ENCODE measurements at places on chromosomes 7 and 10.

GRCh38 chr10:5827841-5828240, 14.6 kb upstream of the GDI2 start:
- DNase-seq = no peak

GRCh38 chr10:123882681-123883445, 8.7 kb downstream of the CPXM2 start:
- no peak for DNase-seq

DNA sequence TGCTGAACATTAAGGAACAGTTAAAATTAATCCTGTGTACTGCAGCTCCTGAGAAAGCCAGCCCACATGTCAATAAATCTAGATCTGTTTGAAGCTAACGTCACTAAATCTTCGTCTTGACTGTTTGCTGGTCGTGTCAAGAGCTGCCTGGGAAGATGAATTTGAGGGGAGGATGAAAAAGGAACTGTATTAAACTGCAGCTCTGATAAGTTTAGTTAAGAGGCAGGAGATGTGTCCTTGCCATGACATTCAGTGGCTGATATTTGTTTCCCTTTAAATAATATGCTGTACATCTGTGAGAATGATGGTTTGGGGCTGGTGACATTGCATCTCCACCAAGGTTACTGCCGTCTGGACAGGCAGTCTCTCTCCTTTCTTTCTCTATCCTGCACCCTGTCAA, 435.3 kb downstream of the LRMDA start:
- DNase-seq = no peak

- DNase-seq = no peak
These were observed 352.7 kb downstream of the PHTF2 start for GRCh38 chr7:78151229-78151628.

GRCh38 chr10:44476409-44477045, 91.6 kb upstream of the CXCL12 start:
- no peak for DNase-seq

GRCh38 chr10:60703266-60704041, 74.8 kb upstream of the CDK1 start:
- DNase-seq = no peak

DNA sequence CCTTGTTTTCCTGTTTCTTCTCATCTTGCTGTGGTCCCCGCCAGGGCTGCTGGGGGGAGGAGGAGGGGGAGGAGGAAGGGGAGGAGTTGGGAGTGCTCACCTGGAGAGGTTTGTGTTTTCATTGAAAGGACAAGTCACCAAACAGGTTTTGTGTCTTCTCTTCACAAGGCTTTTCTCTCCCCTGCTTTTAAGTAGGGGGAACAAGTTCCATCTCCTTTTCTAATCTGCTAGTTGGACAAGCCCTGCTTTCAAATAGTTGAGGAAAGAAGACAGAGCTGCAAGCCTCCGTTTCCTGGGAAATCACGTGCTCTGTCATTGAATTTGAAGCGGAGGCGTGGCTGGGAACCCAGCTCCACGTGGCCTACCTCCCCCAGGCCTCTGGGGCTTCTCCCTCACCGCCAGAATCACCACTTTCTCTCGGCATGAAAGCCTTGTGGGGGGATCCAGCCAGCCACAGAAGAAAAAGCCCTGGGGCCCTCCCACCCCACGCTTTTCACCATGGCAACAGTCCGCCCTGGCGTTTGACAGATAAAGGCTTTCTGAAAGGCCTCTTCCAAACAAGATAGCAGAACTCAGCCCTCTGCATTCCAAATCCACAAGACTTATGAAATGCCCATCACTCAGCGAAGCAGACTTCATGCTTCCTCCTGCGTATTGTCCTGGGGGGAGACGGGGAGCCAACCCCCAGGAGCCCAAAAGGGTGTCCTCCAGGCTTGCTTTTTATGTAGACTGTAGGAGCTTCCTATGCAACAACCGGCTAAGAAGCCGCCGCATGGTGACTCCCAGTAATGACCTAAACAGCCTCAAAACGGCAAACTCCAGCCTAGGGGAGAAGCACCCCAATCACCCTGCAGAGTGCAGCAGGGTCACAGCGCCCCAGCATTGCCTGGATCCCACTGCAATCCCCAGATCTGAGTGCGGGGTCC, 51.7 kb downstream of the PROSER2 start:
- no peak for DNase-seq

DNA sequence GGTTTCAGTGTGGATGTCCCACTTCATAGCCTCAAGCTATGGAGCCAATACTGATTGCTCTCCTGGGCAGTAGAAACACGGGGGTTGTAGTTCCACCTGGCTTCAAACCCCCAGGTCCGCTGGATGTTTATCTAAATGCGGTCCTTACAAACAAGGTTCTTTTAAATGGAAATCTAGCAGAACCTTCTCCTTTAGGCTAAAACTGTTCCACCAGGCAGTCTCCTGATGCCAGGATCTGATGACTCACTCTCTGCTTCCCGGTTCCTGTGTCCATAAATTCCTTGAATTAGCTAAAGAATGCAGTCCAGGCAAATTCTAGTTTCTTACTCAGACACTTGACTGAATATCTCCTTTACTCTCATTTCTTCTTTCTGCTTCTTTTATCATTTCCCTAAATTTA, 108.4 kb upstream of the FAM3C start:
- DNase-seq = no peak

DNA sequence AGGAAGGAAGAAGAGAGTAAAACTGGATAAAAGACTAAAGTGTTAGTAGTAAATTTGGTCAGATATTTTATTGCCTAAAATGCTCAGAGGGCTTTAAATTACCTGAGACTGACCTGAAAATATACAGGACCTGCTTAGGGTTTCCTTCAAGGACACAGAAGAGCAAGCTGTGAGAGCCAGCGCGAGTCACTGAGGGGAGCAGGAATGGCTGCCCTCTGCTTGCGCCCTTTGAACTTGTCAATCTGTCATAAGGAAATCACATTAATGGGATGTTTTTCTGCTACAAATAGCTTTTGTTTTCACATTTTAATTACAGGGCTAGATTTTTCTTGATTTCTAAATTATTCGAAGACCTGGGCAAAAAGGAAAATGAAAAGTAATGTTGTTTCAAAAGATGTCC, 26.9 kb downstream of the DNAJB9 start:
- DNase-seq = no peak

GRCh38 chr10:112873541-112873940, 76.5 kb upstream of the TCF7L2 start:
- no peak for DNase-seq

DNA sequence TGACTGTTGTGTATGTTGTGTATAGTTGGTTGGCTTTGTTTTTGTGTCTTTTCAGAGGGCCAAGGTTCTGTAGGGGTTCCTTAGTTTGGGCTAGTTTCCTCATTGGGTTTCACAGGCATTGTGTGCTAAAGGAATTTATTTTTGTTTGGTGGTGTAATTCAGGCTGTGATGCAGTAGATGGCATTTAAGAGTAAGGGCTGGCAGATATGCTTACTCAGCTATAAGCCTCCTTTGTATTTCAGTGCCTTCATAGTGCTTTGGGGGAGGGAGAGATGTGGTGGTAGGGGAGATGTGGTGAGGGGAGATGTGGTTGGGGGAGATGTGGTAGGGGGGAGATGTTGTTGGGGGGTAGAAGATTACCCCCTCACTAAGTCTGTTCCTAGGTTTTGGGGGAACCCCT, 91.7 kb downstream of the SLC25A40 start:
- no peak for DNase-seq

- DNase-seq = no peak
These were observed 16.5 kb upstream of the AOC1 start for GRCh38 chr7:150835702-150836280.

- DNase-seq = no peak
These were observed 99.1 kb downstream of the NRP1 start for GRCh38 chr10:33235251-33235884.

DNA sequence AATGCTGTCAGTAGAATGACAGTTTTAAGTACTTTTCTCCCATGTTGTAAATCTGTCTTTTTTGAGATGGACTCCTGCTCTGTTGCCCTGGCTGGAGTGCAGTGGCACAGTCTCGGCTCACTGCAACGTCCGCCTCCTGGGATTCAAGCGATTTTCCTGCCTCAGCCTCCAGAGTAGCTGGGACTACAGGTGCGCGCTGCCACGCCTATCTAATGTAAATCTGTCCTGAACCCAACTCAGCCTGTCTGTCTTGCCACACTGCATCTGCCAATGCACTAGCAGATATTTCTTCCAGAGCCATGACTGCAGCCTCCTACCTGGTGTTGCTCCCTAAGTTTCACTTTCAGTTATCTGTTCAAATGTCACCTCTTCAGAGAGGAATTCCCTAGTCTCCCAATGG, 264.1 kb downstream of the PHF14 start:
- no peak for DNase-seq

DNA sequence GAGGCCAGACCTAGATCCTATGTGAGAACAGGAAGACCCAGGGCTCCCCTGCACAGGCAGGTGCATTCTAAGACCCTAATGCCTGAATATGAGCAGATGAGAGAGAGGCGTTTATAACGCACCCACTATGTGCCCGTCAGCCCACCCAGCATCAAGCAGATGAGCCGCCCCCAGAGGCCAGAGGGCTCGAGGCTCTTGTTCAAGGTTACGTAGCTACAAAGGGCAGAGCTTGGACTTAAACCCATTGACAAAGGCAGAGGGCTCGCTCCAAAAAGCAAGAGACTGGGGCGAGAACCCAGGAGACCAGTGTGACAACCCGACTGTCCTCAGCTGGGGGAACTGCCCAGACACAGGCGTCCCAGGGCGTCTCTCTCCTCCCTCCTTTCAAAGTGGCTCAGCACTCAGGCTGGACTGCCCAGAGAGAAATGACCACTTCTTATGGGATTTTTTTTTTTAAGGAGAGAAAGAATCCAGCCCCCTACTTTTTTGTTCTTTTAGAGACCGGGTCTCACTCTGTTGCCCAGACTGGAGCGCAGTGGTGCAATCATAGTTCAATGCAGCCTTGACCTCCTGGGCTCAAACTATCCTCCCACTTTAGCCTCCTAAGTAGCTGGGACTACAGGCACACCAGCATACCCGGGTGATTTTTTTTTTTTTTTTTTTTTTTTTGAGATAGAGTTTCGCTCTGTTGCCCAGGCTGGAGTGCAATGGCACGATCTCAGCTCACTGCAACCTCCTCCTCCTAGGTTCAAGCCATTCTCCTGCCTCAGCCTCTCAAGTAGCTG, 40.1 kb downstream of the TNRC18 start:
- DNase-seq = no peak

DNA sequence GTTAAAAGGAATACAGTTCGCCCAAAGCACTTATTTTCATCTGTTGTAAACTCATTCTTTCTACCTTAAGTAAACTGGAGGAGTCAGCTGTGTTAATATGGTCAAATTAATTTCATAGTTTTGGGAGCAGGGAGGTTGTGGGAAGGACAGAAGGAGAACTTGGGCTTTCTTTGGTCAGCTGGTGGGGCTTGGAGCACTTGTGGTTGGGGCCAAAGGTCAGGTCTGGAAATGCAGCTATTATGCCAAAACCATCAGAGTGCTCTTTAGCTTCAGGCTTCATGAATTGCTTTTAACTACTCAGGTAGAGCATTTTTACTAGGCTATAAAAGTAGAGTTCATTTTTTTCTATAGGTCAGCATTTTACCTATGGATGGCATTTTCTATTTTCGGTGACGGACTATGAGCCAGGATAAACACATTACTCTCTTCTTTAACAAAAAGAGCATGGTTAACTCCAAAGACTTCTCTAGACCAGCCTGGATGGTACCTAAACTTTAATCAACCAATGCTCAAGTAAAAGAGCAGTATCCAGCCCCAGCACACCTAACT, 30.0 kb downstream of the STEAP4 start:
- DNase-seq = no peak

GRCh38 chr10:14513123-14513522, 182.4 kb upstream of the FRMD4A start:
- no peak for DNase-seq

- DNase-seq = no peak
These were observed 53.0 kb upstream of the AGR3 start for GRCh38 chr7:16934722-16935340.

DNA sequence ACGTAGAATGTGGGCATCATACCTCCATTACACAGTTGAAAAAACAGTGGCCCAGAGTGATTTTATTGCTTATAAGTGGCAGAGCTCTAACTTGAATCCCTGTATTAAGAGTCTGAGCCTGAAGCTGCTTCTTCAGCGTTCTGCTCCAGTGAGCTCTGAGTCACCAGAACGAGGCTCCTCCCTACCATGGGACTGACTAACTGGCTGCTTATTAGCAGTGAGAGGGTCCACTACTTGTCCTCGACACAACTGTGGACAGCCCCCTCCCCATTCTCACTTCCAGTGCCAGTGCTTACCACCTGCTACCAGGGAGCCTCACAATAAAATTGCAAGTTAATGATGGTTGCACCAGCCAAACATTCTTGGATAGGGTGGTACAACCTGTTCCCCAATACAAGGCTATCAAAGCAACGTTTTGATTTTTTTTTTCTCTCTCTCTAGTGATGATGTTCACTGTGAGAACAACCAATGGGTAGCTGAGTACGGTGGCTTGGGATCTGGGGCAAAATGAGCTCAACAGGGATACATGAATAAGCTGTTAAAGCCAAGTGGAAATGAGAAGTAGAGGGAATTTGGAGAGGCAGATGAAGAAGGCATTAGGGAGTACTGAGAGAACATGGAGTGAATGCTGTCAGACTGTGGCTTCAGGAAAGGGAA, 2.7 kb upstream of the NRG3 start:
- DNase-seq = no peak

DNA sequence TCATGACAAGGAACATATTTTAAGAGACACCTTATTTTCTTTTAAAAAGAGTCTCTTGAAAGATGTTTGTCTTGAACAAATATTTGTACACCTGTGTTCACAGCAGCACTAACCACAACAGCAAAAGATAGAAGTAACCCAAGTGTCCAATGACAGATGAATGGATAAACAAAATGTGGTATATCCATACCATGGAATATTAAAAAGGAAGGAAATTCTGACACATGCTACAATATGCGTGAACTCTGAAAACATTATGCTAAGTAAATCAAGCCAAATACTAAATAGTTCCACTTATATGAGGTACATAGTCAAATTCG, 17.8 kb downstream of the SGMS1 start:
- no peak for DNase-seq

DNA sequence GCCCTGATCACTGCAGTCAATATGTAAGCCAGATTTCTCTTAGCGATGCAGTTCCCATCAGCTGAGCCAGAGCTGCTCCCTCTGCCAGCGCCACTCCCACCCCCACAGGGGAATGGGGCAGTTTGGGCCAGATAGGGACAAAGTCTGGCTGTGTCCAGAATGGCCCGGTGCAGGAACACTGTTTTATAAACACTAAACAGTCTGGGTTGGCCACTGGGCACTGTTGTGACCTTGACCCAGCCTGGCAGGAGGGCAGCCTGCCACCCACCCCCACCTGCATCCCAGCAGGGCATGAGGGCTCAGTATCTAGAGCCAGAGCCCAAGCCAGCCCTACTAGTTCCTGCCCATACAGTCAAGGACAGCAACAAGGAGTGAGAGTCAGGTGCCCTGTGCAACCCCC, 1.3 kb downstream of the OGDHL start:
- DNase-seq = no peak

GRCh38 chr10:107614939-107615685, 450.6 kb upstream of the SORCS1 start:
- no peak for DNase-seq

DNA sequence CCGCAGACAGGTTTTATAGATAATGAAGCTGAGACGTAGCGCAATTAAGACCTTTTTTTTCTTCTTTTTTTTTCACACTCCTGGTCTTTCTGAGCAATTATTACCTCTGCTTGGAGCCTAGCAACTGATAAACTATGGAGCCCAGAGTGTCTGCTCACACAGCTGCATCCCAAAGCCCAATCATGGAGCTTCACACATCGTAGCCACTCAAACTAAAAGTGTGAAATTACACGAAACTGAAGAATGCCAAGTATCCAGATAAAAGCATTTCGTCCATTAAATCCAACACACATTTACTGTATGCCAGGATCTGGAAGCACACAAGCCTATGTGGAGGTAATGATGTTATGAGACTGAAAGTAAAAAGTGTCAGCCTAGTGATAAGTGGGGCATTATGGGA, 97.6 kb downstream of the NRP1 start:
- no peak for DNase-seq

All from left forelimb (tissue), 1 donor.